Activated T-cell treated with anti-CD3 and anti-CD28 coated beads, Interleukin-2, amount 50 U/mL, for 72 hours (primary cell): ENCODE measurements at places on chromosomes 1 and 21. TPM values are rescaled to one million over a fixed set of nuclear protein-coding genes. Genes with fewer than 3 reads are reported as not detected.

ATP1A4 gene
- not detected for total RNA-seq

PFDN2 gene
- 117 TPM for total RNA-seq

BCL2L15 gene
- total RNA-seq, result 1.3 TPM

SELE gene
- total RNA-seq, result not detected

GSTM5 gene
- 1.0 TPM for total RNA-seq

DRAXIN gene
- 0.12 TPM for total RNA-seq

TFF2 gene
- total RNA-seq, result not detected

DNA sequence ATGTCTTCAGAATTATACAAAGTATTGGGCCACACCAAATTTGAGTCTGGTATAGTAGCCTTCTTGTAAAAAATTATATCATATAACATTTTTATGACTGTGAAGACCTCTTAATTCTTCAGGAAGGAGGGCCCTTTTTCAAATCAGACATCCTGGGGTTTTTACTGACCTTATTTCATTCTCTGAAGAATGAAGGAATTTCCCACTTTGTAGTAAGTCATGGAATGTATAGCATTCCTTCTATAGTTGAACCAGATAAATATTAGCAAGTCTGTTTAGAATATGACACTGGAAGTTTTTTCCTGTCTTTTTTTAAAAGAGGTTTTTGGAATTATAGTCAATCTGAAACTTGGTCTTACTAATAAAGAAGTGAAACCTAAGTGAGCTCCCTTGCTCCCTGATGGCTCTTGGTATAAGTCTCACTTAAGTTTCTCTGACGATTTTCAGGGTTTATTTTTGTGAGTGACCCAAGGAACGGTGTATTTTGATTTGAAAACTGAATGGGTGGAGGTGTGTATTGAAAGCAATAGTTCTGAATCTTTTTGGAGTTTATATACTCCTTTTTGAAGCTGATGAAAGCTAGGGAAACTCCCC, 23.7 kb downstream of the SNX27 start:
- DNase-seq, result no peak

DNA sequence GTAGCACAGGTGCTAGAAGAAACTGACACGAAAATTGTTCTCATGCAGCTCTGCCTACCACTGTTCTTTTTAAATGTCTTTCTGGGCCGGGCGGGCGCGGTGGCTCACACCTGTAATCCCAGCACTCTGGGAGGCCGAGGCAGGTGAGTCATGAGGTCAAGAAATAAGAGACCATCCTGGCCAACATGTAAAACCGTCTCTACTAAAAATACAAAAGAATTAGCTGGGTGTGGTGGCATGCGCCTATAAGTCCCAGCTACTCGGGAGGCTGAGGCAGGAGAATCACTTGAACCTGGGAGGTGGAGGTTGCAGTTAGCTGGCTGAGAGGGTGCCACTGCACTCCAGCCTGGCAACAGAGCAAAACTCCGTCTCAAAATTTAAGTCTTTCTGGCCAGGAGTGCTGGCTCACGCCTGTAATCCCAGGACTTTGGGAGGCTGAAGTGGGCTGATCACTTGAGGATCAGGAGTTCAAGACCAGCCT, 947 bp upstream of the RIT1 start:
- no peak for DNase-seq

DNA sequence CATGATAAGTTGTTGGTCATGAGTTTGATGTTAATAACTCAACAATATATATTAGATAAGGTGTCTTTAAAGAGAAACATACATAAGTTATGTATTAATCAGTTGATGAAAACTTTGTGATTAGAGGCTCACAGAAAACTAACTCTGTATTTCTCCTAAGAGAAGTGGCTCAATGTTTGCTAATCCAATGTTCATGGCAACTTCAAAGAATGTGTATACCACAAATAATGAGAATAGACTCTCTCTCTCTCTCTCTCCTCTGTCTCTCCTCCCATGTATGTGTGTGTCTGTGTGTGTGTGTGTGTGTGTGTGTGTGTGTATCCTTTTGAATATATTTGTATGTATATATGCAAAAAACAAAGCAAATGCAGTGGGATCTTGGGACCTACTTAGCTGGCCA, 1304.9 kb downstream of the MRPL39 start:
- DNase-seq, result no peak

DNA sequence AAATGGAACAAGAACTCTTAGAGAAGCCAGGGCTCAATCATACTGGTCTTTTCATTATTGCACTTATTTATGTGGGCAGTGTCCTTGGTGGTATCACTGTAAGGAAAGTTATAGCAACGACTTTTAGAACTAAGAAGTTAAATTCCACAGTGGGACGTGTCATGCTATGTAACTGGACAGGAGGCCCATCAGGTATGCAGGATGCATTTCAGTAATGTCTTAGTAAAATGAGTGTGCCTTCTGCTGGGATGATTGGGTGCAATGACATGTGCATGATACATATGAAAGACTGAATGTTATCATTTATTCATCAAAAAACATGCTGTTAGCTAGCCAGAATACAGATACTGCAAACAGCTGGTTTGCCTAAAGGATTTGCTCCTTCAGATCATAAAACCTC, 6.9 kb upstream of the ATP1B1 start:
- DNase-seq, result no peak

DNA sequence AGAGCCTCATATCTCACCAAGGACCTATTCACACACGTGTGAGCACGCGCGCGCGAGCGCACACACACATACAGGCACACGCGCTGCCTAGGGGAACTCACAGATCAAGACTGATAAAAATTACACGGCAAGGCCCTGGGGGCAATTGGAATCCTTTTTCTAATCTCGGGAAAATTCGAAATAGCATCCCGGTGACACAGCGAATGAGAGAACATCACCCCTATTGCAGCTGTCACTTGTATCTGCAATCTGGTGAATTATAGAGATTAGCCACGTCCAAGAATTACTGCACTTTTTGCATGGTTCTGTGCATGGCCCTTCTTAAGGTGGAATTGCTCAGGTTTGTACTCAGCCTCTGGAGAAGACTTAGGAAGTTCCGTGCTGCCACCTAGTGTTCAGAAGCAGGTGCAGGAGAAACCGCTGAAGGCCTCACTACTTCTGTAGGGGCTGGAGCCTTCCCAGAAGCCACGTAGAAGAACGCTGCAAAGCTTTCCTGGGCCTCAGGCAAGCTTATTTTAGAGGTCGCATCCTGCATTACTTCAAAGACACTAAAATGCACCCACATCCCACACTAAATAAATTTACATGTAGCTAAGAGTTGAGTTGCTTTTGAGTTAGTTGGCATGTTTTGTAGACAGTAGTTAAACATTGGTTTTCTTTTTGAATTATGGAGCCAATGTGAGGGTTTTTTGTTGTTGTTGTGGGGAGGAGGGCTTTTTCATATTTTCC, 229.2 kb upstream of the CAMK1G start:
- peak; percentile 49 for DNase-seq

- DNase-seq, result no peak
These were observed 312.9 kb downstream of the HHAT start for GRCh38 chr1:210641582-210641981.
